ENCODE measurements at places on chromosomes 2 and 18. TPM values are rescaled to one million over a fixed set of nuclear protein-coding genes. Genes with fewer than 3 reads are reported as not detected.

GRCh38 chr18:55501982-55502710 is 85.8 kb downstream of the TCF4 start:
- H3K27me3 ChIP-seq = no peaks in the 10 kb centered on the region
- no peak overlapping the region for H3K4me3 ChIP-seq
- H3K36me3 ChIP-seq = no peaks in the 10 kb centered on the region
- no peak for DNase-seq
- no peak overlapping the region for H3K27ac ChIP-seq

DNA sequence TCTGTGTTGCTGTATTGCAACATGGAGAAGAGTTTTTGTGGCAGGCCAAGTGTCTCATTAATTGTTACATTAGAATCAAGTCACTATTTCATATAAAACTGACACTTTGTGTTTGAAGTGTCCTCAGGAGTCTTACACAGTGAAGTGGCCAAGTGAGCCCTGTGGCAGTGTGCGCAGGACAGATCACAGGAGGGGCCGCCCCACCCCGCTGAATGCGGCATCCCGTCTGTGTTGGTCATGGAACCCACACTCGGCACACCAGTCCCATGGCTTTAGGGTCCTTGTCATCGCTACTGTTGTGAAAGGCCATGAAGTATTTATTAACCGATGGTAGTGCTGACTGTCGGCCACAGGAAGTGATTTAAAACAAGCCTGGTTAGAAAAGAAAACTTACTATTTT is 144.7 kb upstream of the NFATC1 start:
- DNase-seq = no peak
- H3K27me3 ChIP-seq = no peaks in the 10 kb centered on the region
- no peak overlapping the region for H3K27ac ChIP-seq
- H3K36me3 ChIP-seq = no peaks in the 10 kb centered on the region
- peaks cover 7% of the 10 kb centered on the region for H3K4me1 ChIP-seq

Gene DSG4
- total RNA-seq = not detected

DNA sequence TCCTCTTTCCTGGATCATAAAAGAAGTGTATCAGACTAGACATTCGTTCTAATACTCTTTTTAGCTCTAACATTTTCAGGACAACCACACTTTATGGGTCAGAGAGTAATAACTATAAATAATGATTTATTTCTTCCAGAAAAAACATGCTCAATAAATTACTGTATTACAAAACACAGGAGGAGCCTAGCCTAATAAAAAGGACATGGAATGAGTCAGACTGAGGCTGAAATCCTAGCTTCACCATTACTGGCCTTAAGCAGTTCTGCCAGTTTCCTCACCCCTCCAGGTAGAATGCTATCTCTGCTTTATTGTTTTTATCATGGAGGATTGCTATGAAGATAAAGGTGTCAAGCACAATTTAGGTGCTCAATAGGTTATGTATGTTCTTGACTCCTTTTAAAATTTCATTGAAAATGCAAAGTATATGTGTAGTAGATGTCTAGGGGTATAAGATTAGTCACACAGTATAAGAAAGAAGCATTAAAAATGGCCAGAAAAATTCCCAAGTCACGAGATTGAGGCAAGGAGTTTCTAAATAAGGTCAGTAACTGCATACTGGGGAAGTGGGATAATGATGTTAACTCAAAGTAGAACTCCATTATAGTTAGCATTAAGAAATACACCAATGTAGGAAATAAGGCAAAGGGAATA is 105.5 kb upstream of the NEUROD1 start:
- H3K4me1 ChIP-seq = peaks cover 7% of the 10 kb centered on the region
- no peaks in the 10 kb centered on the region for H3K36me3 ChIP-seq
- no peak overlapping the region for H3K27ac ChIP-seq
- no peak for DNase-seq
- no peak overlapping the region for H3K4me3 ChIP-seq

DNA sequence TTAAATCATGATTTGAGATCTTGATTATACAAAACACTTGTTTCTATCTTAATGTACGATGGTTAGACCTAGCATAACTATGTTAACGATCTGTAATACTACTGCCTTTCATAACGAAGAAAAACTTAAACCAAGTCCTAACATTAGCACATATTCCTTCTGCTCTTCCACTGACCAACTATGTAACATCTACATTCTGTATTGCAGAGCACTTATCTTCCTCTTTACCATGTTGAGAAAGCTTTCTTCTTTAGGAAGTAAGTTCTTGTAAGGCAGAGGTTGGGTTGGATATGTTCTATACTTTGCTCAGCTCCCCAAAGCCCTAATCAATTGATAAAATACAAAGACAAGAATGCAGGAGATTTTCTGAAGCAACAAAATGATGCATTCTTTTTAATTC is 7.9 kb upstream of the ZNF407 start:
- no peak overlapping the region for H3K4me3 ChIP-seq
- H3K27ac ChIP-seq = no peak overlapping the region
- no peak for DNase-seq
- H3K36me3 ChIP-seq = peaks cover 19% of the 10 kb centered on the region
- H3K27me3 ChIP-seq = peaks cover 8% of the 10 kb centered on the region
- peaks cover 4% of the 10 kb centered on the region for H3K4me1 ChIP-seq

DNA sequence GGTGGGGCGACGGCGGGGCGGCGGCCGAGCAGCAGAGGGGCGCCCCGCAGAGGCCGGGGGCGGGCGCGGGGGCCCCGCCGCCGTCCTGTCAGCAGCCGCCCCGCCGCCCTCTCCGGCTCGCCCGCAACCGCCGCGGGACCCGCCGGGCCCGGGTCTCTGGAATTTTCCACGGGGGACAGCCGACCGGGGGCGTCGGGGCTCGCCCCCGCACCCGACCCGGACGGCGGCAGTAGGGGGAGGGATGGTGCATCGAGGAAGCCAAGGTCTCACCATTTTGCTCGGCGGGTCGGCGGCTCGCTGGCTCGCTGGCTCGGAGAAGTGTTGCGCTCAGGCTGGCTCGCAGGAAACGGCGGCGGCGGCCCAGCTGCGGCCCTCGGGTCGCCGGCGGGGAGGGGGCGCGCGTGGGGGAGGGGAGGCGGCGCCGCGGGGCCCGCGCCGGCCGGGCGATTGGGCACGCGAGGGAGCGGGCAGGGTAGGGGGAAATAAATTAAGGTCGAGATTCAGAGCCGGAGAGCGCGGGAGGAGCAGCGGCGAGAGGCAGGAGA is 405 bp downstream of the PPP3R1 start:
- DNase-seq = peak; percentile 22
- H3K27me3 ChIP-seq = no peaks in the 10 kb centered on the region
- no peaks in the 10 kb centered on the region for H3K36me3 ChIP-seq
- H3K4me1 ChIP-seq = peaks cover 54% of the 10 kb centered on the region
- H3K4me3 ChIP-seq = peak overlapping the region; percentile 98

GRCh38 chr2:20484810-20485611 is 38.1 kb downstream of the RHOB start:
- DNase-seq = no peak
- no peaks in the 10 kb centered on the region for H3K4me1 ChIP-seq
- H3K27ac ChIP-seq = no peak overlapping the region
- H3K27me3 ChIP-seq = no peaks in the 10 kb centered on the region

Gene REG1B
- not detected for total RNA-seq

GRCh38 chr2:188522517-188522916 is 230.8 kb downstream of the GULP1 start:
- no peaks in the 10 kb centered on the region for H3K4me1 ChIP-seq
- no peak overlapping the region for H3K27ac ChIP-seq
- no peak for DNase-seq
- H3K4me3 ChIP-seq = no peak overlapping the region
- no peaks in the 10 kb centered on the region for H3K36me3 ChIP-seq

- no peaks in the 10 kb centered on the region for H3K27me3 ChIP-seq
- H3K27ac ChIP-seq = no peak overlapping the region
- peak overlapping the region; percentile 4 for H3K4me3 ChIP-seq
Observed at GRCh38 chr2:7835151-7835550, 846.7 kb upstream of the ID2 start.

DNA sequence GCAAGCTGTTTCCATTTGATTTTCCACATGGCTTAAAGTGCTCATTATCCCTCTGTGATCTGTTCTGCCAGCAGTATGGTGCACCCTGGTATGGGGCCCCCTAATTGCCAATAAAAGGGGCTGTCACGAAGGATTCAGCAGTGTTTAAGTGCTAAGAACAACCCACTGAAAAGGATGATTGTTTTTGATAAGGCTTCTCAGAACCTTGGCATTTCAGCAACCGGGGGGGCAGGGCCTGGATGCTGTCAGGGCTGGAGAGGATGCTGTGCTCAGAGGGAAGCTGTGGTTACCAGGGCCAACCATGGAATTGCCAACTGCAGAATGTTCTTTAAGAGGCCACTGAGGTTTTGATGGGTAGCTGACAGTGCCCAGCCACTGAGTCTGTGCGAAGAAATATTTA is 117.8 kb downstream of the CTIF start:
- H3K27me3 ChIP-seq = no peaks in the 10 kb centered on the region
- H3K27ac ChIP-seq = no peak overlapping the region
- H3K36me3 ChIP-seq = no peaks in the 10 kb centered on the region
- H3K4me3 ChIP-seq = no peak overlapping the region
- no peak for DNase-seq

- peaks cover 52% of the 10 kb centered on the region for H3K4me1 ChIP-seq
- no peak for DNase-seq
- no peak overlapping the region for H3K27ac ChIP-seq
- H3K36me3 ChIP-seq = peaks cover 2% of the 10 kb centered on the region
Observed at GRCh38 chr2:9417725-9418124, 5.6 kb downstream of the ITGB1BP1 start.

- no peaks in the 10 kb centered on the region for H3K36me3 ChIP-seq
- peaks cover 9% of the 10 kb centered on the region for H3K27me3 ChIP-seq
- no peak overlapping the region for H3K4me3 ChIP-seq
- H3K27ac ChIP-seq = no peak overlapping the region
- H3K4me1 ChIP-seq = peaks cover 11% of the 10 kb centered on the region
Observed at GRCh38 chr2:10831400-10831985, 18.9 kb upstream of the PDIA6 start.

- no peaks in the 10 kb centered on the region for H3K36me3 ChIP-seq
- H3K27ac ChIP-seq = no peak overlapping the region
- no peak overlapping the region for H3K4me3 ChIP-seq
Observed at GRCh38 chr18:31643003-31643402, 41.4 kb downstream of the B4GALT6 start.

Gene TUBA3D
- not detected for total RNA-seq

Gene NEDD4L
- total RNA-seq = 6.5 TPM

- H3K27ac ChIP-seq = peak overlapping the region; percentile 32
- H3K4me3 ChIP-seq = no peak overlapping the region
- H3K4me1 ChIP-seq = peaks cover 23% of the 10 kb centered on the region
- H3K36me3 ChIP-seq = no peaks in the 10 kb centered on the region
- DNase-seq = no peak
Observed at GRCh38 chr2:86001326-86001725, 104.4 kb downstream of the POLR1A start.

Gene ASB18
- total RNA-seq = not detected

DNA sequence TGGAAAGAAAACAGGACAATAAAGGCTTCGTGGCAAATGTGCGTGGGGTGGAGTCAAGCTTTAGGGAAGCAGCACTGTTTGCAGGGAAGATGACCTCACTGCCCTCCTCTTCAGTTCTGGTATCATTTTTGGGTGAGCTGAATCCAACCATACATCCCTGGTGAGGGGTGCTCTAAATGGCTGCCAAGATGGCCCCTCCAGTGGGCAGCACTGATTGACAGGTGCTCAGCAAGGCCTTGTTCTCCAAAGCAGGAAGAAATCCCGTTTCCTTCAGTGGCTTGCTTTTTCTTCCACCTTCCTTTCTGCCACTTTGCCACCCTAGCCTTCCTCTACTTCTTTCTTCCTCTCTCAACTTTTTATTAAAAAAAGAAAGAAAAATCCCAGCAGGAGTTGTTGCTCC is 132.8 kb upstream of the SP5 start:
- no peaks in the 10 kb centered on the region for H3K27me3 ChIP-seq
- H3K36me3 ChIP-seq = no peaks in the 10 kb centered on the region
- no peak overlapping the region for H3K4me3 ChIP-seq

Gene CD8B2
- total RNA-seq = 14.1 TPM

- no peaks in the 10 kb centered on the region for H3K27me3 ChIP-seq
- H3K4me1 ChIP-seq = peaks cover 1% of the 10 kb centered on the region
- no peaks in the 10 kb centered on the region for H3K36me3 ChIP-seq
- DNase-seq = no peak
- no peak overlapping the region for H3K27ac ChIP-seq
Observed at GRCh38 chr2:102116630-102117471, 25.7 kb upstream of the IL1R1 start.

DNA sequence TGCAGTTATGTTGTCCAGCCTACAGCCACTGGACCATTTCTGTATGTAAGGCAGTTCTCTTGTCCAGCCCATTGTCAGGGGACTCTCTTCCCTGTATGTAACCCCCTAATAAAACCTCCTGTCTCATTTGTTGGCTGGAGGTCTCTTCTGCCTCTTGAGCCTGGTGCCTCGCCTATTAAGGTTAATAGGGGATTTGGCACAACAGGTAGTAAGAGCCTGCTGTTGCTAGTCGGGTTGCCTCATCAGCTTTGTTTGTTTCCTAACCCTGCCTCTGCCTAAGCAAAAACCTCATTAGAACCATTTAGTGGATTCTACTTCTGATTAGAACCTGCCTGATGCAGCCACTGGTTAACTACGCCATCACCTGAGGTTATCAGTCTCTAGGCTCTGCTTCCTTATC is 62.2 kb upstream of the STPG4 start:
- DNase-seq = no peak
- H3K27me3 ChIP-seq = peaks cover 4% of the 10 kb centered on the region
- H3K27ac ChIP-seq = no peak overlapping the region
- H3K4me3 ChIP-seq = no peak overlapping the region
- no peaks in the 10 kb centered on the region for H3K4me1 ChIP-seq

- peaks cover 14% of the 10 kb centered on the region for H3K36me3 ChIP-seq
- no peak overlapping the region for H3K4me3 ChIP-seq
- H3K4me1 ChIP-seq = peaks cover 48% of the 10 kb centered on the region
- no peak overlapping the region for H3K27ac ChIP-seq
- no peak for DNase-seq
Observed at GRCh38 chr2:97848306-97848705, 134.9 kb downstream of the ZAP70 start.

Gene ITSN2
- total RNA-seq = 141 TPM

GRCh38 chr2:26991717-26992116 is 21.3 kb downstream of the MAPRE3 start:
- no peak overlapping the region for H3K4me3 ChIP-seq
- no peak overlapping the region for H3K27ac ChIP-seq
- DNase-seq = no peak
- H3K36me3 ChIP-seq = peaks cover 8% of the 10 kb centered on the region
- no peaks in the 10 kb centered on the region for H3K4me1 ChIP-seq

DNA sequence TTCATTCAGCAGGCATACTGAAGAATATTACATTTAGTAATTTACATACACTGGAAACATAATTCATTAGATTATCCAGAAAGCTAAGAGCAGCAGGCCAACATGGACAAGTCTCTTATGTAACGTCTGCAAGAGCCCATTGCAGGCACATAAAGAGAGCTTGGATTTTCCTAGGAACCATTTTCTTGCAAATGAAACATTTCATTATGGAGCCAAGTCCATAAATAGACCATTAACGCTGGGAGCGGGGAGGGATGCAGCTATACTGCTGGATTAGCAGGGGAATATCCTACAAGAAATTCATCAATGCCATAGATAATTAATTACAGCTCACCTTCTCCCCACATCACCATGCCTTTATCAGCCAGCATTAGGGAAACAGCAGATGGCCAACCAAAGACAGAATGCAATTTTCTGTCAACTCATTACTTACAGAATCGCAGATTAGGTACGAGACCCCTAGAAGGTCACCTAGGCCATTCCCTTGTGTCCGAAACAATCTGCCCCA is 170.4 kb downstream of the C1D start:
- no peak overlapping the region for H3K4me3 ChIP-seq
- no peaks in the 10 kb centered on the region for H3K27me3 ChIP-seq
- no peak overlapping the region for H3K27ac ChIP-seq
